C1 segment of cervical spinal cord (tissue), 14 donors: ENCODE measurements at places on chromosomes 12 and 14.
A peak's percentile ranks its signal among the peaks of the same experiment; 100 is the strongest.

DNA sequence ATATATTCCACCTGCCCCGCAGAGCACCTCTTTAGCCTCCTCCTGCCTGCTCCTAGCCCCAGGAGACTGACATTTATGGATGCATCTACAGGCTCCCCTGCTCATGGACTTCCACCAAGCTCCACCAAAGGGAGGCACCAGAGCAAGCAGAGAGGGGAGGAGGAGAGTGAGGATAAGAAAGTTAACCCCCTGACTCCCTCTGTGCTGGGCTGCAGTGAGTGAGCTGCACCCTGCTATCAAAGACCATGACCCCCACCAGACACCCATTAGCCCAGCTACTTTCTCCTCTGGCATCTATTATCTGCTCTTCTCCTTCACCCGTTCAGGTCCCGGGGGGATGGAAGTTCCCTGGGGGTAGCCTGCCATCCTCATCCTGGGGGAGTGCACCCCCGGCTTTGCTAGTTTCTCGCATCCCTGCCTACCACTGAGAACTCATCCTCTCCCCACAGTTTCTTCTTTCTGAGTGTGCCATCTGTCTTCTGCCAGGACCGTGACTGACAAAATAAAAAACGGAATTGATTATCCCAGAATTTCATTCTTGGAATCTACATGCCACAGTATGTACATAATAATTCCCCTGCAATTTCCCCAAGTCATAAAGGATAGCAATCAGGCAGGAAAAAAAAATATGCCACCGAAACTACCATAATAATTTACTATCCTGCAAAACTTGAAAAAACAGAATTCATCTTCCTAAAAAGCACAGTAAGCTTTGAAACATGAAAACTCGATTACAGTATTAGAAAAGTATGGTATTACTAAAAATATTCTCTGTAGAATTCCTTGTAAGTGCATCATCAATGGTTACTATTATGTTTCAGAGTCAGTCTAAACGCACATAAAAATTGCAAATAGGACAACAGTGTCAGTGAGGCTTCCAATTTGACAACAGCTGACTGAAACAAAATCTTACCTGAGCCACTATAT lies 45.2 kb downstream of the FOXN3 start:
- no peak for DNase-seq

- DNase-seq = no peak
Measured at GRCh38 chr12:52005903-52006703, 643 bp upstream of the TAMALIN start.

DNA sequence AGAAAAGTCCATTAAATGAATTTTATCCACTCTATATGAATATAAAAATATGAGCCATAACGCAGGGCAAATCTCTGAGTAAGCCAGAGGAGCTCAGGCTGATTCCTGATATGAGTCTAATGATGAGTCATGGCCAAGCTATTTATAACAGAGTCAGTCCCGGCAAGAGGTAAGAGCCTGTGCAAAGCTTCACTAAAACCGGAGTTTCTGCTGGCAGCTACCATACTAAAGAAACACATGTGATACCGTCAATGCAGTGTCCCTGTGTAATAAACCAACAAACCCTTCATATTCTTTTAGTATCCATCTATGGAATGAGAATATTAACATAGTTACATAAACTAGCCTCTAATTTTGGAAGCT lies 319.4 kb downstream of the KCNC2 start:
- no peak for DNase-seq

- no peak for DNase-seq
Measured at GRCh38 chr14:32256576-32256975, 53.5 kb upstream of the RNU6-8 start.

GRCh38 chr12:96338852-96339471 lies 61.3 kb downstream of the CDK17 start:
- DNase-seq = no peak

- no peak for DNase-seq
Measured at GRCh38 chr12:13719986-13720385, 261.4 kb downstream of the GRIN2B start.

DNA sequence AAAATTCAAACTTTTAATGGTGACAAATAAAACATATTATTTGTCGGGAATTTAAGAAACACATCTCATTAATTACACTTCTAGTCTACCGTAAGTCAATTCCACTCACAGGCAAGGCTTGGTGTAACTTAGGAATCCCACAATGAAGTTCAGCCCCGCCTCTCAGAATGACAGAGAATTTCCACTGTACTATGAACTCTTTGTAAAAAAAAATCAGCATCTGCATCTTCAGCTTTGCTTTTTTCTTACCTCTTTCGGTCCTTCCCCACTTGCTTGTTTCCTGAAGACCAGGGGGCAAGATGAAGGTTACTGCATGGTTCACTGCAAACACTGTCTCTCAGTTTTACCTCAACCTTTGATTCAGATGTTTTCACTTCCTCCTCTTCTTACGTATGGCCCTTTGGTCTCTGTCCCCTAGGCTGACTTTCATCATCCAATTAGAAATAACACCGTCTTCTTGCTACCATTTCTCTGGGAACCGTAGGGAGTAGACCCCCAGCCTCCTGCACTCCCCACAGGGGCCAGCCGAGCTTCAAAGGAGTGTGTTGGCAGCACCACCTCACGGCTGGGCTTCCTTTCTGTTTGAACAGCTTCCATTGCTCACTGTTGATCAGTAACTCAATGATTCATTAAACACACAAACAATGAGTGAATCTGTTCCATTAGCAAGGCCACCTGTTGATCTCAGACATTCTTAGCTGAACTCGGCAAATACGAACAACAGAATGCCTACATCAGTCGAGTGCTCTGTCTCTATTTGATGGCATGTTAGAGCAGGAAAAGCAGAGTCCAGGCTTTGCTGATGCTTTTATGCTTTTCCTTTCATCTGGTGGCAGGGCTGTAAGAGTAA lies 343.0 kb downstream of the BMP4 start:
- DNase-seq = no peak

GRCh38 chr14:49863487-49864281 lies 11.1 kb upstream of the NEMF start:
- no peak for DNase-seq

DNA sequence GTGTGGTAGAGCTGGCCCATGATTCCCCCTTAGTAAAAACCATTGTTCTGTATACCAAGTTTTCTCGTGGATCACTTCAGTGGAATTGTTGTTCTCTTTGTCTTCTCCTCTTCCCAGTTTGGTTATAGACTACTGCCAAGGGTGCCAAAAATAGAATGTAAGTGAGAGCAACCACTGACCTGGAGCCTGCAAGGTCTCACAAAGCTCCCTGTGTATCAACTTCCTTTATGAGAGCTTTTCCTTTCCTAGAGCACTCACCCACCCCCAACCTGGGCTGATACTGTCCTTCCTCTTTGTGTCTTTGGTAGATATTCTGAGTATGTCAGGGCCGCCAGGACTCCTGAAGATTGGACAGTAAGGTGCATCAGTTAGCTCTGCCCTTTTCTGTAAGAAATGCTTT lies 101.0 kb downstream of the SCN8A start:
- DNase-seq = no peak

DNA sequence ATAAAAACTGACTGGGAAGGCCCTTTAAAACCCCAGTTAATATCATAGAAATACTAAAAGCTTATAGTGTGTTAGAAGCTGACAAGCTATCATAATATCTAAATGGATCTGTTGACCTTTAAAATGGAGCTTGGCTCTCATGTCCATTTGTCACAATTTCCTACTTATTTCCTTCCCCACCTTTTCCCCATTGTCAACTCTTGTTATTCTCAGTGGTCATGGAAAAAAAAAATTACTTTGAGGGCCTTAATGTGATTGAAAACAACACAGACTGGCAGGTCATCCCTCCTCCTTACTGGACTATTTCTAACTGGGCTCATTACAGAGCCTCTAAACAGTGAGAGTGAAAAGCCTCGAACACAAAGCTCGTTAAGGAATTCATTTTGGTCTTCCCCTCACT lies 13.7 kb upstream of the WNK1 start:
- DNase-seq = no peak

- DNase-seq = no peak
Measured at GRCh38 chr12:50061171-50061570, 3.8 kb downstream of the ASIC1 start.

DNA sequence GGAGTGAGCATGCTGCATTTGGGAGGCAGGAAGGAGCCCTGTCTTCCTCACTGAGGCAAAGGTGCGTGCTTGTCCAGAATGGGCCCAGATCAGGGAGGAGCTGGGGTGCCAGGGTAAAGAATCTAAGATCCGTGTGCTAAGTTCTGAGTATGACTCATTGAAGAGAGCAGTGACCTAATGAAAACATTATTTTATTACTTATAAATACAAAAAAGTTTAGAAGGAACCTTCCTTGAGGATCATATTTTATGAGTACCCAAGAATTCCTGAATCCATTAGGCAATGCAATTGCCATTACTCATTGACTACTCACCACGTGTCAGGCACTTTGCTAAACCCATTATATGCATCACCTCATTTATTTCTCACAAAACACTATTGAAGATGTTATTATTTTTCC lies 264.7 kb downstream of the EGLN3 start:
- no peak for DNase-seq

- DNase-seq = no peak
Measured at GRCh38 chr12:61869796-61870195, 390.4 kb upstream of the USP15 start.

DNA sequence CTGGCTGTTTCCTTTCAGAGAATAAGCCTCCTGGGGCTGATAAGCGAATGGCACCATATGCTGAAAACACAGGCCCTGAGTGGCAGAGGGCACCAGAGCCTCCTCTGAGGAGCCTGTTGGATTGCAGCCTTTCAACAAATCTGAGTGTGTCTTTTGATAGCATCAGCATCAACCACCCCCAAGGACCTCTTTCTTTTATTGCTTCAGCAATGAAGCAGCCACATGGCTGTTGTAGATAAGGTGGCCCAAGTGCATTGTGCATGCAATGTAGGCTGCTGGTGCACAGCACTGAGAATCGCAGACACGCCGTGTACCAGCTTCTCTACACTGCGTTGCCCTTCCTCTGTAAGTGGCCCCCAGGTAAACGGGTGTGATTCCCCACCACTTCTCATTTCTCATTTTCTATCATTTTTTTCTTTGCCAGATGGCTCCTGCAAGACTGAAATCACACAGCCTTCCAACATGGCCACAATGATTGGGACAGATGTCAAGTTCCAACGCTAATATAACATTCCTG lies 191.7 kb downstream of the DAD1 start:
- no peak for DNase-seq

DNA sequence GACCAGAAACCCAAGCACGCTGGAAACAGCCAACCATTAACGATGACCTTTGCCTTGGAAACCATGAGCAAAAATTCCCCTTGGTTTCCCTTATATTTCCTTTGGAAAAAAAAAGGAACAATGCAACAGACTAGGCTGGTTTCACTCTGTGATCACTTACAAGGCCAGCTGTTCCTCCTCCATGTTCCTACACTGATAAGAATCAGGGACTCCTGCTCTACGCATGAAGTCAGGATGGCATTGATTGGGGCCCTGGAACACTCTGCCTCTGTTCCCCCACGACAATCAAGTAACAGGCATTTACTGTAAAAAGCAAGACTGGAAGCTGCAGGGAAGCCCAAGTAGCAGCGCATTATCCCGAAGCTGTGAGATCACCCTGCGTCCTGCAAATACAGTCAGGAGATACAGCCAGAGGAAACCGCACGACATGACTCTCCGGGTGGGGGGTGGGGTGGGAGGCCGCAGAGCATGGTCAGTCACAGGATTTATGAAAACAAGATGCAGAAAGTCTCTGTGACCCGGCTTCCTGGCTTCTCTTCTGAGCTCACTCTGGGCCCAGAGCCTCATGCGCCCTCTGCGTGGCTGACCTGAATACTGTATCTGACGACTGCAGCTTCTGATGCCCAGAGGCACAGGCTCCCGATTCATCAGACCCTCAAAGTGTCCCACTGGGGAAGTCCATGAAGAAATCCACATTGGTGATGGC lies 31.1 kb downstream of the SSH1 start:
- DNase-seq = peak; percentile 32

GRCh38 chr14:93978735-93979134 lies 2.4 kb upstream of the ASB2 start:
- DNase-seq = no peak
